ENCODE measurements at places on chromosomes 3 and 15.

DNA sequence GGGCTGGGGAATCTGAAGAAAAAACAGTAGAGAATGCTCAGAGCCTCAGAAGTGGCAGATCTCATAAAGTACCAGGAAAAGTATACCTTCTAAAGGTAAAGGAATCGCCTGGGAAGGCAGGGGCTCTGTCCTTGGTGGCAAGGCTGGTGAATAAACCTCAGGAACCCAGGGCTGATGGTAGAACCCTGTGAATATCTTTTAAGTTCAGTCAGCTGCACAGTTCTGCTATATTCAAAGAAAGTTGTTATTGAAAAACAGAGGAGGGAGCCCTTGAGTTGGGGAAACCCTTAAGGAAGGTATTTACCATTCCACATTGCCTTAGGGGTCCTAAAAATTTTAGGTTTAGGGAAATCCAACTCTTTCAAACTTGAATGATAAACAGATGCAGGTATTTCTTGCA is 31.2 kb downstream of the ZPLD1 start:
- no peak for DNase-seq

GRCh38 chr3:157921811-157922210 is 184.4 kb downstream of the SHOX2 start:
- DNase-seq, result no peak

DNA sequence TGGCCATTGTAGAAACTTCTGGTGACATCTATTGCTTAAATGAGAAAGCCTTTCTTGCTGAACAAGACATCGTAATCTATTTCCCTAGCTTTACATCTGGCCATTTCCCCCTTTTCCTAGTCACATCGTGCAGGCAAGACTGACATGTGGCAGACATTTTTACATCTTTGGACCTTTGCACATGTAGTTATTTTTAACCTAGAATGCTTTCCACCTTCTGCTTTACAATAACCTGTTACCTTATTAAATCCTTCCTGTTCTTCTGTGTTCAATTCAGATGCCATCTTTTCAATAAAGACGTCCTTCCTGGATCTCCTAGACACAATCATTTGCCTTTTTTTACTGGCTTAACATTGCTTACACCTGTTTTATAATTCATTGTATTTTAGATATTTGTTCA is 343.3 kb downstream of the DIPK2A start:
- DNase-seq, result no peak

DNA sequence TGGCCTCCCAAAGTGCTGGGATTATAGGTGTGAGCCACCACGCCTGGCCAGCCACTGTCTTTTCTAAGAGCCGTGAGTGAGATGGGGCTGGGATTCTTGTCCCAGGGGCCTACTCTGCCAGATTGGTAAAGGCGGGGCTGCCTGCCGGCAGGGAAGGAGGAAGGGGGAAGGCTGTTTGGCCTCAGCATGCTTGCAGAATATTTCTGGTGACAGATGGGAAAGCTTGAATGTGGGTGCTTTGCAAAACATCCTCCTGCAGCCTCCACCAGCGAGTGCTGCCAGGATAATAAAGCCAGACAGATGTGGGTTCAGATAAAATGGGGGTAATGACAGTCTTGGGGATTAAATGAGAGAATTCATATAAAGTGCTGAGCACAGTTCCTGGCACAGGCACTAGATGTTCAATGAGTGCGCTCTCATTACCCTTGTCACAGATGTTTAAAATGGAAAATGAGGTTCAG is 19.8 kb upstream of the ACOX2 start:
- no peak for DNase-seq

DNA sequence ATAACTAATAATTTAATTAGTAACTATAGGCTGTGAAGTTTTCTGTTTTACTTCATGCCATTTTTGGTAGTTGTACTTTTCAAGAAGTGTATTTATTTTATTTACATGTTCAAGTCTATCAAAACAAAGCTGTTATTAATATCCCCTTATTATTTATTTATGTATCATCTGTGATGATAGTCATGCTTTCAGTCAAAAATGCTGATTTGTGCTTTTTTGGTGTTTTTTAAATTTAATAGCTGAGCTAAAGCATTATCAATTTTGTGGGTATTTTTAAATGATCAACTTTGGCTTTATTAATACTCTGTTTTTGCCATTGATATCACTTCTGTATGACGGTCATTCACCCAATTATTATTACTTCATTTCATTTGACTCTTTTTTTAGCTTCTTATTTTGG is 1229.2 kb upstream of the CADM2 start:
- no peak for DNase-seq

DNA sequence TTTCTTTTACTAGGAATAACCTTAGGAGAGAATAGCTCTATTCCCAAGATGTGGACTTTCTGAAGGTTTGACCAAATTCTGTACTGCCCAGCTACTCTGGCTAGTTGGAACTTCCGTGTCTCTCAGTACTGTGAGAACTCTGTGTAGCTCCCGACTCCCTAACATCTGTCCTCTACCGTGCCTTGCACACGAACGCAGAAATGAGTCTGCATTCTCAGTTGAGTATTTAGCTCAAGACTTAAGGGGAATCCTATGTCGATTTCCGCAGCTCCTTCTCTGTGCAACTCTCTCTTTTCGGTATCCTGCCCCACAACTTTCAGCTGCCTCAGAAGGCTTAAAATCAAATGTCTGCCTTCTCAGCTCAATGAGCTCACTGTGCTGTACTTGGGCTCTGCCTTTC is 86.7 kb upstream of the EPHB3 start:
- DNase-seq, result no peak

GRCh38 chr3:27345045-27345444 is 24.1 kb downstream of the NEK10 start:
- no peak for DNase-seq

GRCh38 chr3:125141596-125142419 is 70.7 kb downstream of the SLC12A8 start:
- DNase-seq, result no peak

GRCh38 chr3:134327594-134327975 is 46.7 kb downstream of the AMOTL2 start:
- DNase-seq, result no peak

DNA sequence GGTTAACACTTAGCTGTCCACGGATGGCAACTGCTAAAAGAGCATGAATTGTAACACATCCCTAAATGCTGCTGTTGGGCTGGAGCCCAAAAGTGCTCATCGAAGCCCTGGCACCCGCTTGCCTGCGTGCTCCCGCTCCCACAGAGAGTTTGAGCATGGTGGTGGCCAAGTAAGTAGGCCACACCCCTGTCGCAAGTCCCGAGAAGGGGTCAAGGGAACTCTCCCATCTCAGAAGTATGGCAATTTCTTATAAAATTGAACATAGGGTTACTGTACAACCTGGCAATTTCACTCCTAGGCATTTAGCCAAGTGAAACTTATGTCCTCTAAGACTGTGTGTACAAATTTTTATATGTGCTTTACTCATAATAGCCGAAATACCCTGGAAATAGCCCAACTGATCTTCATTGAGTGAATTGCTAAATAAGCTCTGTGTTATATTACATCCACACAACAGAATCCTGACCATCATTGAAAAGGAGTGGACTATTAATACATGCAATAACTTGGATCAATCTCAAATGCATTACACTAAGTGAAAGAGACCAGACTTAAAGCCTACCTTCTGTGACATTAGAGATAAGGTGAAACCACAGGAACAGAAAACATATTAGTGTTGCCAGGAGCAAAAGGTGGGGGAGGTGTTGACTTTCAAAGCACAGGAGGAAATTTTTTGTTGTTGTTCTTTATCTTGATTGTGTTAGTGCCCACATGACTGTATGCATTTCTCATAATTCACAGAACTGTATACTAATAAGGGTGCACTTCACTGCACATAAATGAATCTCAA is 1.5 kb upstream of the GCSAM start:
- no peak for DNase-seq

- no peak for DNase-seq
Observed at GRCh38 chr3:64595253-64595694, 92.5 kb downstream of the ADAMTS9 start.

- DNase-seq, result no peak
Observed at GRCh38 chr15:101498717-101499480, 9.4 kb upstream of the PCSK6 start.

DNA sequence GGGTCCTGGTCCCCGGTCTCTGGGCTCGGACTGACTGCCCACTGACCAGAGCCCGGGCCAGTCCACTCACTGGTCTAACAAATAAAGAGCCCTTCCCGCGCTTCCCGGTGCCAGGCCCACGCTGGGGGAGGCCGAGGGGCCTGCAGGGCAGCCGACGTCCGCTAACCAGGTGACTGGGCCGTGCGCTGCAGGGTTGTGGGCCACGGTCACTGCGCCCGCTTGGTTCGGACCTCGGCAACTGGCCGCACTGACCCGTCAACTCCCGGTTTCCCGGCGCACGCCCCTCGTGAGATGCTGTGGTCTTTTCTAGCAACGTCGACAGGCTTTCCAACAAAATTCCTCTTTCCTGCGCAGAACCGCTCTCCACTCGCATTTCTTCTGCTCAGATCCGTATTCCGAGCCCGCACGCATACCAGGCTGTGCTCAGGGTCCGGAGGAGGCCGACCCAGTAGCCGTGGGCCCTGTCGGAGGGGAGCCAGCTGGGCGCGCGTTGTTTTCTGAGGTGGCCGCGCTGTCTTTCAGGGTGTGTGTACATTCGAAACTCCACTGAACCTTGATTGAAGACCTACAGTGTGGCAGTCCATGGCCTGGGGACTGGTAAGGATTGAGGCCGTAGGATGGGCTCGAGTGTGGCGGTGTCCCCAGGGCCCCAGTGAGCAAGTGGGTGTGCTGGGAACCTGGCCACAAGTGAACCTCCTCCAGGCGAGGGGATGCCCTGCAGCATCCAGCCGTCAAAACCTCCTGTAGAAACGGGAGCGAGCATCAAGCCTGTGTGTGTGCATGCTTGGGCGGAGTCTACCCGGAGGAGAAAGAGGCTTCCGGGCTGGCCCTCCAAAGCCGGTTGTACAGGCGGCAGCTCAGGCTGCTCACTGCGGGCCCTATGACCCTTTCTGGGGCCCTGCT is 875 bp upstream of the NT5DC2 start:
- DNase-seq, result no peak

GRCh38 chr3:54366839-54367238 is 244.5 kb downstream of the CACNA2D3 start:
- no peak for DNase-seq

GRCh38 chr15:77470235-77470634 is 49.5 kb downstream of the HMG20A start:
- DNase-seq, result no peak

DNA sequence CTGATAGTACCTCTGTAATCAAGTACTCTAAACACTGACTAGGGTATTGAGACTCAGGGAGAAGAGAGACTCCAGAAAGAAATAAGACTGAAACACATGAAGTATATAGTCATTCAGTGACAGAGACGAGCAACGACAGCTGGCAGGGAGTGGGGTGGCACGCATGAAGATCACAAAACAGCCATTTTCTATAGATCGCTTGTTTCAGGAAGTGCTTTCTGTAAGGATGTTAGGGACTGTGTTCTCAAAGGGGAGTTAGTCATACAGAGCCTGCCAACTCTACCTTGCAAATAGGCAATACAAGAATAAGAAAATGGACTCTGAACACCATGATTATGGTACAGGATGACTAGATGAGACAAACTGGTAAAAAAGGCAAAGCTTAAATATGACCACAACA is 139.5 kb downstream of the TBL1XR1 start:
- DNase-seq, result no peak

- no peak for DNase-seq
Observed at GRCh38 chr3:39446444-39446843, 21.0 kb upstream of the MOBP start.

- DNase-seq, result no peak
Observed at GRCh38 chr3:49826016-49826415, 12.3 kb upstream of the UBA7 start.

- DNase-seq, result no peak
Observed at GRCh38 chr3:61343543-61343942, 92.3 kb upstream of the FHIT start.

- no peak for DNase-seq
Observed at GRCh38 chr3:173371848-173372487, 25.6 kb upstream of the NLGN1 start.

DNA sequence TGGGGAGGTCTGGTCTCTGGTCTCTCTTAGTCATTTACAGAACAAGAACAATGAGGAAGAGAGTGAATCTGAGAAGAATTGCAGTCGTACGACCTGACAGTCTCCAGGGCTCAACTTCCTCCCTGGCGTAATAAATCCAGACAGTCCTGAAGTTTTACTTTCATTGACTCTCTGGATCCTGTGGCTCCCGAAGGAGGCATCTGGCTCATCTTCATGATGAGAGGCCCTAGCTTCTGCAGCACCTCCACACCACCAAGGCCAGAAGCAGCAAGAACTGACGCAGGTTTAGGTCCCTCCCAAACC is 11.8 kb upstream of the CYFIP1 start:
- no peak for DNase-seq

GRCh38 chr15:59615661-59616060 is 4.1 kb downstream of the GCNT3 start:
- DNase-seq, result no peak

- no peak for DNase-seq
Observed at GRCh38 chr3:135448520-135448919, 517.0 kb upstream of the PPP2R3A start.

- DNase-seq, result no peak
Observed at GRCh38 chr3:157311633-157312375, 124.8 kb upstream of the PTX3 start.

GRCh38 chr3:145721815-145722214 is 439.2 kb downstream of the PLOD2 start:
- no peak for DNase-seq

GRCh38 chr3:189687475-189687874 is 56.3 kb downstream of the TP63 start:
- DNase-seq, result no peak

- DNase-seq, result no peak
Observed at GRCh38 chr15:90713081-90713480, 4.1 kb upstream of the BLM start.

DNA sequence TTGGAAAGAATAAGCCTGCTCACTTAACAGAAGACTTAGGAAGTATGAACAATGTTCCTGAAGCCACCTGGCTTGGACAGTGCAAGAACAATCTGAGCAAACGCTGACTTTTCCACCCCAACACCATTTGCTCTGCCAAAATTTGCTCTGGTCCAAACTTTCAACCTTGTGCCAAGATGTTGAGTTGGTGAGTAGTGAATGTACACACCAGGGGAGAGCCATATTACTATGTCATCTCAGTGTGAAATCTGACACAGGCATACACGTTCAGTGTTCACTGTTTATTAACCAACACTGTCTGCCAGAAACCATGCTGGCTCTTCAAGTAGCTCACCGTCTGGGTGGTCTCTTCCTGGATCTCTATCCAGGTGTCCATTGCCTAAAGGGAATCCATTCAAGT is 152.9 kb upstream of the LPP start:
- no peak for DNase-seq
